Stimulated activated CD8-positive, alpha-beta memory T cell treated with anti-CD3 and anti-CD28 coated beads, Interleukin-12 subunit alpha, Interleukin-12 subunit beta, amount 100 ng/mL, for 4 hours (primary cell): ENCODE measurements at places on chromosomes 1 and 21.
A peak's percentile ranks its signal among the peaks of the same experiment; 100 is the strongest.

GRCh38 chr1:235938709-235939479, 72.2 kb upstream of the LYST start:
- DNase-seq, result no peak

DNA sequence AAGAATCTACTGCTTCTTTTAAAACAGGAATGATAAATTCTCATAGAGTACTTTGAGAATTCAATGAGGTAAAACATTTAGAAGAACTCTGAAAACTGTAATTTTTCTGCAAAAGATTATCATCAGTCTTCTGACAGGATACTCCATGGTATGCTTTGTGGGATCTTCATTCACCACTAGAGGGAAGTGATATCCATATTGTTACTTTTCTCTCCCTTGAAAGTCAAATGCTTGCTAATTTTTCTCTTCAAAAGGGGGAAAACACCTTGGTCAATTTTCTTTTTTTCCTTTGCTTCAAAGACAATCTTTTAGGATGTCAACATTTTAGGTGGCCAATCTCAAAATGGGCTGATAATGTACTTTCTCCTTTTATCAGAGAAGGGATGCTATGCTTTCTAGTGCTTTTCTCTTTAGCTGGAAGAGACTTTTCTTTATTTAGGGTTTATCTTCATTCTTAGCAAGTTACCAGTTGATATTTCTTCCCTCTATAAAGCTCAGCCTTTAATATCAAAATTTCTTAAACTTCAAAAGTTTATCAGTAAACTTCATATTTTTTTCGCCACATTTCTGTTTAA, 95.5 kb downstream of the NEGR1 start:
- DNase-seq, result no peak

- DNase-seq, result no peak
Observed at GRCh38 chr21:21387916-21388315, 389.7 kb downstream of the NCAM2 start.

DNA sequence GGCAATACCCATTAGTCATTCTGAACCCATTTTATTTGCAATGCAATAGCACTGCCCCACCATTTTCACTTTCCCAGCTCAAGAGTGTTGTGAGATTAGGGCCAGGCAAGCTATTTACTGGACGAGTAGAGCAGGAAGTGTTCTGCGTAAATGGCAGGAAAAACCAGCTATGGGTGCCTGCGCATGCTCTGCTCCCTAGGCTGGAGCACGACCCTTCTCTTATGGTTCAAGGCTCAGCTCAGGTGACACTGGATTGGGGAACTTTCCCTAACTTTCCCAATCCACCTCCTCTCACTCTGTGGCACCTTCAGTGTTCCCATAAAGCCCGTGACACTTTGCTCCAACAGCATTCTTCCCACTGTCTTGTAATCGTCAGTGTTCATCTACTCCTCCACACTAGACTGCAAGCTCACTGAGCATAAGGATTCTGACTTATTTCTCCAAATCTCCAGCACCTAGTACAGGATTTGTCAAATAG, 3.6 kb upstream of the MAN1A2 start:
- DNase-seq, result no peak

DNA sequence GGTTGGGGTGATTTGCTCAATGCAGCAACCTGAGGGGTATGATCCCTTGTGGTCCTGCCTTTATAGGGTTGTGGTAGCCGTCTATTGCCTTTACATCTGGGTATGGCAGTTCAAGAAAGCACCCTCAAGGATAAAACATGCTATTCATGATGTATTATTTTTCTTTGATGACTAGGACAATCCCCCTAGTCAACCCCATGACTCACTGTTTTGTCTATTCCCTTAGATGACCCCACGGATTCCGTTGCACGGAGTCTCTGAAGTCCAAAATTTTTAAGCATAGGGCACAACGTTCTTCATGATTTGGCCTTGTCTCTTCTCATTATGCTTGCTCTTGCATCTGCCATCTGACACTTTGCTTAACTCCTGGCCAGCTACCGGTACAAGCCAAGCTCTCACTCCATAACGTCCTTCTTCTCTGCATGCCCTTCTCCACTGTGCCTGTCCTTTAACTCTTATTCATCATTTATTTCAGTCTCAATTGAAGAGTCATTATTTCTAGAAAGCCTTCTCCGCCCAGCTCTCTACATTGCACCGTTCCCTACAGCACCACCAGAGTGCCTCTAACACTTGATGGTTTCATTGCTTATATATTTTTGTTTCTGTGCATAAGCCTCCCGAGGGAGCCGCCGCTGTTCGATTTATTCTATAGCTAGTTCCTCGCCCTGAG, 838 bp upstream of the DISP1 start:
- DNase-seq, result no peak

- DNase-seq, result no peak
Observed at GRCh38 chr1:244672946-244673682, 20.2 kb downstream of the DESI2 start.

DNA sequence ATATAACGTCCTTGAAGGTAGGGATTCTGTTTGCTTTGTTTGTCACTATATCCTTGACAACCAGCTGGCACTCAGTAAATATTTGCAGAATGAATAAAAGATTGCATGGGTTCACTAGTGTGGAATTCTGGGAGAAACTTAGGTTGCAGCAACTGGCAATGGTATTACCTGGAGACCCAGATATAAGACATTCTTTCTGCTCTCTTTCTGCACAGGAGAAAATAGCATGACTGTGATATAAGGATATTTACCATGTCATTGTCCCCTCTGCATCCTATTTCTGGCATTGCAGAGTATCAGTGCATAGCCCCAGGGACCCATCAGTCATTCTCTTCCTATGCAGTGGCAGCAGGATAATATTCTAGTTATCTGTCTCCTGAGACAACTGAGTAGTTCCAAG, 308.9 kb upstream of the LRRC7 start:
- DNase-seq, result no peak

DNA sequence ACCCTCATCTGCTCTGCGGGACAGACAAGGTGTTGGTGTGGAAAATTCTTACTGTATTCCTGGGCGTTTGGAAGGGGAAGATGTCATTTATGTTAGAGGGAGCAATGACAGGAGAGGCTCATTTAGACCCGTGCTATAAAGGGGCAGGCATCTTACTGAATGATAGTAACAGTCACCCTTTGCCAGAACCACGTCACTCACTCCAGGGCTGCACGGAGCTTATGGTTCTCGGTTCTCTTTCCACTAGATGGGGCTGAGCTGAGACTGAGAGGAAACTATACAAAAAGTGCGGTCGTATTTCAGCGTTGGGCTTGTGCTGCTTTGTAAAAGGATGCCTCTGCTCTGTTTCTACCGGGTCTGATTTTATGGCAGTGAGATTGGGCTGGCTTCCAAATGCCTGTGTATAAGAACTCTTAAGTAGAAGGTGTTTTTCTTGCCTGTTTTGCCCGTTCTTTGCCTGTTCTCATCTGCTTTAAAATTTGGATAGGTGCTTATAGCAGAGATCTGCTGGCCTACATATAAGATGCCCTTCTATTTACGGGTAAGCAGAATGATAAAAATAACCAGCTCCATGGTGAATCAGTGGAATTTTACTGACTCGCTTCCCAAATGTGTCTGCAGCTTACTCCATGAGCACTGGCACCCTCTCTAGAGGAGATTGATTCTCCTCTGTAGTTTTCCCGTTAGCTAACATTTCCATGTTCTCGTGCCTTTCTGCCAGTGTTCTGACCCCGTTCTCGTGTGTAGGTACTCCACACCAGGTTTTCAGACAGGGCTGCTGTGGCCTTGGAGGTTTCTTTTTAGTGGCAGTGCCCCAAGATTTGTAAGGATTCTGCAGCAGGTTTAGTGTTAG, 55.9 kb downstream of the MRPS6 start:
- peak; percentile 17 for DNase-seq

- DNase-seq, result peak; percentile 33
Observed at GRCh38 chr1:17212487-17213121, 7.7 kb downstream of the PADI1 start.

DNA sequence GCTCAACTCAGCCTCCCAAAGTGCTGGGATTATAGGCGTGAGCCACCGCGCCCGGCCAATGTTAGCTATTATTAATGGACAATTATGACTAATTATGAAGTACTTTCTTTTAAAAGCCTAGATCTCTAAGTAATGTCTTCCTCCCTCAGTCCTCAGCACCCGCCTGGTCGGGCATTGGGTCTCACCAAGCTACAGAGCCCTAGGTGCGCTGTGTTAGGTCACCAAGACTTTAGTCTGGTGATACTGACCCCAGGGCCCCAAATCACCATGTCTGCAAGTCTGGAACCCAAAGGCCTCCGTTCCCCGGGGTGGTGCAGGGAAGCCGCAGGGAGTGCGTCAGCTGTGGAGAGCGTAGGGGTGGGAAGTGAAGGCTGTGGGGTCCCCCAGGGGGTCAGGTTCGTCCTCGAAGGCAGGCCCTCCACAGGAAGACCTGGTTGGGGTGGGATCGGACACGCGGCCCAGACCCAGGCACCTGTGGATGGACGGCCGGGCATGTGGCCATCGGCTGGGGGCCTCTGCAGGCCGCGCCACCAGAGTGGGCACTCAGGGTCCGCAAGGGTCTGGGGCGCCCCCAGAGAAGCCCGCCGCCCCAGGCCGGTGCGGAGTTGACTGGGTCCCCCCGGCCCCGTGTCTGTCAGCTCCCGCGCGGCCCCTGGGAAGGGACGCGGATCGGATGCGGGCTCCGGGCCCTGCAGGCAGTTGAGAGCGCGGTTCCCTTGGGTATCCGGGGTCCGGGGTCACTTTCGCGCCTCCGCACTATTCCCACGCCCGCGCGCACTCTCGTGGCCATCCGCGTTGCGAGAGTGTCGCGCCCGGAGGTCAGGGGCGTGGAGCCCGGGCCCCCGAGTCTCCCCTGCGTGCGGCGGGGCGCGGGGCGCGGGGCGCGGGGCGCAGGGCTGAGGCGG, 710 bp upstream of the PDXK start:
- DNase-seq, result no peak

- no peak for DNase-seq
Observed at GRCh38 chr1:35725596-35725995, 6.9 kb upstream of the C1orf216 start.

DNA sequence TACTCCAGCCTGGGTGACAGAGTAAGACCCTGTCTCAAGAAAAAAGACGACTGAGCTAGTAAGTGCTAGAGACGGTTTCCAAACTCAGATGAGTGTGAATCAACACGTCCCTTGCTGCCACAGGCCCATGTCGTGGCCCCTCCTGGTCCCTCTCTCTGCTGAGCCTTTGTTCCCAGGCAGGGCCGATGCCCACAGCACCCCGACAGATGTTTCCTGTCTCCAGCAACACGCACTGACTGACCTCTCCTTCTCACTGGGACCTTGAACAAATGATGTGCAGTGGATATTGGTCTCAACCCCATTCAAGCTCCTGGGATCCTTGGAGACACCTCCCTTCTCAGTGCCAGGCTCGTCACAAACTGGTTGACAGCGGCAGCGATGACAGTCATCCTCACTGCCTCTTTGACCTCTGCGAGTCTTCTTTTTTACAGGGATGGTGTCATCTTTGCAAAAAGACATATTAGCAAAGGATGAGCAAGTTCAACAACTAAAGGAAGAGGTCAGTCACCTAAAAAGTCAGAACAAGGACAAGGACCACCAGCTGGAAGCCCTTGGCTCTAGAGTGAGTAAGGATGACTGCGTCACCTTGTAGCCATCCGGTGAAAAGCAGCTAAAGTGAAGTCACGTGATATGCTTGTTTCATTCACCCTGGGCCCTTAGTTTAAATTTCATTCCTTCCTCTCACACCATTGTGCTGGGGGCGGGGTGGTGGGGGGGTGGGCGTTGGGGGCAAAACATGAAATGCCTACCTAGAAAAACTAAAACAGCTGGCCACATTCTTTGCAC, 65.8 kb downstream of the FHAD1 start:
- DNase-seq, result no peak

DNA sequence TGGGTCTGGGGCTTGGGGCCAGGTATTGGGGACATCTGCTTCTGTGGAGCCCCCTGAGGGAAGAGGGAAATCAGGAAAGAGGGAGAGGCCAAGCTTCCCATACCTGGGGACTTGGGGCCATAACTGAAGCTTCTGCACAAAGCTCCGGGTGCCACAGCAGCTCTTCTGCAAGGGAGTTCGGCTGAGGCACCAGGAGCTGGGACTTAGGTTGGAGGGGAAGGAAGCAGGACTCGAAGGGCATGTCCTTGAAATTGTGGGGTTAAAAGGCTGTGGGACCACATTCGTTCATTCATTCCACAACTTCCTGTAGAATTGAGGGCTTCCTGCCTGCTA, 1.7 kb upstream of the EPS8L3 start:
- DNase-seq, result no peak

GRCh38 chr1:225517221-225517620, 89.4 kb upstream of the LBR start:
- DNase-seq, result no peak

DNA sequence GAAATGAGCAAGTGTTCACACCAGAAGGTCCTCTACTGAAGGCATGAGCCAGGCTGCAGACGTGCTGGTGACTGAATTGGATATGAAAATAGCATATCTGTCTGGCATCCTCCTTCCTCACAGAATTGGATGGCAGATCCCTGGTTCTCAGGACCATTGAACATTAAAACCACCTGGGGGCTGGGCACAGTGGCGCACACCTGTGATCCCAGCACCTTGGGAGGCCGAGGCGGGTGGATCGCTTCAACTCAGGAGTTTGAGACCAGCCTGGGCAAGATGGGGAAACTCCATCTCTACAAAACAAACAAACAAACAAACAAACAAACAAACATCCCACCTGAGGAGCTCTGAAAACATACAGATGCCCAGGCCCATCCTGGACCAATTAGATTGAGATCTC, 23.4 kb downstream of the TEX35 start:
- DNase-seq, result no peak

DNA sequence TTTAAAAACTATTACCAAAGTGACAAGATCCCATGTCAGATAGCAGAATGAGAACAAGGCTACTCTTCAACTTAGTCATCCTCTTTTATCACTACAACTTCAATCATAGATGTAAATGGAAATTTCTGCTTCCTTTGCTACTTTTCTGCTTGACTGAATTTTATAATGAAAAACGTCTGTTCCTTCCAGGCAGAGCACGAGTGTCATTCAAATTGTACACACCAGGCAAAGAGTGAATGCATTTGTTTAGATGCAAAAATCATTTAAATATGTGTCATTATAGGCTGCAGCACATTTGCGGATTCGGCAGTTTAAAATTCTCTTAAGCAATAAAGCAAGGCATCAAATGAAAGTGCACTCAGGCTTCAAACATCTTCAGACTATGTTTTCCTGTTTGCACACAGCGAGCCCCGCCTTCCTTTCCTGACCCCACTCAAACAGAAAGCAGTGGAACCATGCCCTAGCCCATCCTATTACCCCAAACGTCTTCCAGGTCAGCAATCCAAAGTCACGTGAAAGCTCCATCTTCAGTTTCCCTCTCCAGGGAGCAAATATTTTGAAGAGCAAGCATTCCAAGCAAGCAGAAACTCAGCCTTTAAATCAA, 99.6 kb downstream of the APP start:
- no peak for DNase-seq

- no peak for DNase-seq
Observed at GRCh38 chr1:31799196-31799894, 16.5 kb downstream of the SPOCD1 start.

DNA sequence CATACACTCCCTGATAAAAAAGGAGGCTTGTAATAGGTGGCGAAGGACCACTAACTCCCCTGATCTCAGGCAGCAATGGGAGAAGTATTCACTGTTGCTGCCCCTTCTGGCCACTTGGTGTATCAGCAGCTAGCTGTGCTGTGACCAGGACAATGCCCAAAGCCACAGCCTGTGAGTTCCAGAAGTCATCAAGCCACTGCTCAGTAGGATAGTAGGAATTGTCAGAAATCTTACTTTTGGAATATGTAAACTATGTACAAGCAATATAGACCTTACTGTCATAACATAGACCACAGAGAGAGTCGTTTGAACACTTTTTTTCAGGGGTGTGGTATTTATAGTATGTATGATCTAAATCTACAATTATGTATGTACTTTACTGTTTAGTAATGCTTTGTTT, 248.3 kb upstream of the CAMK1G start:
- no peak for DNase-seq
